ENCODE measurements at places on chromosomes 11 and 22.

- no peak for DNase-seq
These were observed 107.5 kb downstream of the MICAL2 start for GRCh38 chr11:12217879-12218278.

DNA sequence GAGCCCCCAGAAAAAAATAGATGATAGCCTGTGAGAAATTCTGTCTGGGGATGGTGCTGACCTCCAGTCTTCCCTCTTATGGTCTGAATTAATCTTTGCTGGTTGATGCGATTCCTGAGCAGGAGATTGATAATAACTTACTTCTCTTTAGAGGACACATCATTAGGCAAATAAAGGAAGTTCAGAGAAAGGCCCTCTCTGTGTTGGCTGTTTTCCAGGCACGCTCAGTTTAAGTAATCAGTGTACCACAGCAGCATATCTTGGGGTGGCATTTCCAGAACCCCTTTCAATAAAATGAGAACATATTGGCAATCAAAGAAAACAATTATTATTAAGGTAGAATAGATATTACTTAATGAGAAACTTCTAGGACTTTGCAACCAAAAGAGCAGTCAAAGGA, 1129.3 kb upstream of the RAG2 start:
- no peak for DNase-seq

DNA sequence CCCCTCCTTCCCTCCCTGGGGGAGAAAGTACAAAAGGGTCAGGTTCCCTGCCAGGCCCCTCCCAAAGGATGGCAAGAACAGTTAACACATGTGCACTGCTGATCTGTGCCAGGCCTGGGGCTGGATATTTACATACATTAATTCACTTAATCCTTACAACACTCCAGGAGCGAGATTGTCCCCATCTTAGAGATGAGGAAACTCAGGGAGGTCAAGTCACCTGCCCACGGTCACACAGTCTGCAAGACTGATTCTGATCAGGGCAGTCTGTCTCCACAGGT, 36.5 kb downstream of the NECTIN1 start:
- no peak for DNase-seq

GRCh38 chr11:95788921-95789505, 569 bp downstream of the FAM76B start:
- peak; percentile 15 for DNase-seq

DNA sequence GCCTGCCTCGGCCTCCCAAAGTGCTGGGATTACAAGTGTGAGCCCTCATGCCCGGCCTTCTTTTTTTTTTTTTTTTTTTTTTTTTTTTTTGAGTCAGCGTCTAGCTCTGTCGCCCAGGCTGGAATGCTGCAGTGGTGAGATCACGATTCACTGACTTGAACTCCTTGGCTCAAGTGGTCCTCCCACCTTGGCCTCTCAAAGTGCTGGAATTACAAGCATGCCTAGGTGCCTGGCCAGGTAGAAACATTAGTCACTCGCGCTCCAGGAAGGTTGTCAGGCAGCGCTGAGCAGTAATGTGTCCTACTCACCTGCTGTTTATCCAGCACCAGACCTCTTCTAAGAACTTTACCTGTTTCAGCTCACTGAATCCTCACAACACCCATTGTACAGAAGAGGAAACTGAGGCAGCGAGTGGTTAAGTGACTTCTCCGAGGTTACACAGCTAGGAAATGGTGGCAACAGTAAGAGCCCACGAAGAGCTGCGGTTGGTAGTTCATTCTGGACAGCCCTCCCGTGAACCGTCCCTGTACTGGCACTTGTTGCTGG, 496 bp upstream of the CST6 start:
- DNase-seq = no peak

GRCh38 chr11:66334605-66335442, 1.4 kb downstream of the RIN1 start:
- no peak for DNase-seq

DNA sequence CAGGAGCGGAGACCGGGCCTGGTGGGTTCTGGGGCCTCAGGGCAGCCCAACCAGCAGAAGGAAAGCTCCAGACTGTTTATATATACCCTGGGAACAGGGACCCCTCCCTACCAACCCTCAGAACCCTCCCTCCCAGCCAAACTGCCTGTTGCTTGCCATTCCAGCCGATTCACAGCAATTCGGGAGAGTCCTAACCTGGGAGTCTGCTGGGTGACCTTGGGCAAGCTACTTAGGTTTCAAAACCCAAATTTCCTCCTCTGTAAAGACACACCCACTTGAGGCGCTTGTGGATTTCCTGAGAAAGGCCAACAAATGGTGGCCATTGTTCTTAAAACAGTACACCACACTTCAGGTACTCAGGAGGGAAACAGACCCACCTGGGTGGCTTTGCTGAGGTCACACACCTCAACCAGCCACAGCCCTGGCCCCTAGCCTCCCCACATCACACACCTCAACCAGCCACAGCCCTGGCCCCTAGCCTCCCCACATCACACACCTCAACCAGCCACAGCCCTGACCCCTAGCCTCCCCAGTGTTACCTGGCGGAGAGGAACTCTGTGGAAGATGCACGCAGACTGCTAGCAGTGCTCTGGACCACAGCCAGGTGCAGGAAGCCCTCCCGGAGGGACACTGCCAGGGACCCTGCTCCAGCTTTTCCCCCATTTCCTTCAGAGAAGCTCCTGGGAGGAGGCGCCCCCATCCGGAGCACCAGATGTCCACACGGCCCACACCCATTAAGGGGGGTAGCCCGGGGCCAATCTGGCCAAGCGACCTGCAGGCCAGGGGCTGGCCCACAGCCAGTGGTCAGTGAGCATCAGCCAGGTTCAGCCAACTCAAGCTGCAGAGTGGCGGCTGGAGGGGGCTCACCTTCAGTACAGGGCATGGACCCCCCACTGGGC, 6.2 kb downstream of the SHISA8 start:
- no peak for DNase-seq

DNA sequence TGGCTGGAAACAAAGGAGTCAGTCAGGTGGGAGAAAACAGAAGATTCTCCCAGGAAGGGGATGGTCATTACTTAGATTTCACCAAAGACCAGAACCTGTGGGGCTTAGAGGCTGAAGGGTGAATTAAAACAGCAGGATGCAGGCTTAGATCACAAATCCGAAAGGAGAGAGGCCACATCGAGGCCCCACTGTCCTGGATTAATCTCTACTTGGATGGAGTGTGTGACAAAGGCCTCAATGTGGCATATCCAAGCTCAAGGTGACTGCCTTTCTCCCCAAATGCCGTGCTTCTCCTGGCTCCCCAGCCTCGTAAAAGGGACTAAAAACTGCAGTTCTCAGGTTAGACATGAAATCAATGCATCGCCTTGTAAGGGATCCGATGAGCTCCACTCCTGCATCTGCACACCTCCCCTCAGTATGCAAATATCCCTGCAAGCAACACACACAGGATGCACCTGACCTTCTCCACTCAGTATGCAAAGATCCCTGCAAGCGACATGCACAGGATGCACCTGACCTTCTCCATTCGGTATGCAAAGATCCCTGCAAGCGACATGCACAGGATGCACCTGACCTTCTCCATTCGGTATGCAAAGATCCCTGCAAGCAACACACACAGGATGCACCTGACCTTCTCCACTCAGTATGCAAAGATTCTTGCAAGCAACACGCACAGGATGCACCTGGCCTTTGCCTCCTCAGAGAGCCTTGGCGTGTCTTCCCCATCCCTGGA, 447.4 kb downstream of the BRD1 start:
- no peak for DNase-seq

GRCh38 chr11:70901951-70902521, 350.3 kb downstream of the SHANK2 start:
- DNase-seq = no peak

GRCh38 chr11:85040166-85040565, 587.0 kb downstream of the DLG2 start:
- no peak for DNase-seq

DNA sequence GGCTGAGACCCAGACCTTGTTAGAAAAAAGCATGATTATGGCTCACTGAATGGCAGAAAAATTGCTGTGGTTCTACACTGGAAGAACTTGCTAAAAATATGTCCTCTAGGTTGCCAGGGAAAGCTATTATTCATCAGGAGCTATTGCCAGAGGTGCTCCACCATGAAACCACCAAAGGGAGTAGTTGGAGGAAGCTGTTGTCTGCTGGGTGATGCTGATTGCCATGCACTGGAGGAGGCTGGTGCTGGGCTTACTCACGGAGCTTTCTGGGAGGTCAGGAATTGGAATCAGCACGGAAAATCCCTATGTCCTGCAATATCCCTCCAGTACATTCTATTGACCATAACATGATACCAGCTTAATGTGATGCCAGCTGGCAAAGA, 199.6 kb upstream of the ZBED5 start:
- no peak for DNase-seq

DNA sequence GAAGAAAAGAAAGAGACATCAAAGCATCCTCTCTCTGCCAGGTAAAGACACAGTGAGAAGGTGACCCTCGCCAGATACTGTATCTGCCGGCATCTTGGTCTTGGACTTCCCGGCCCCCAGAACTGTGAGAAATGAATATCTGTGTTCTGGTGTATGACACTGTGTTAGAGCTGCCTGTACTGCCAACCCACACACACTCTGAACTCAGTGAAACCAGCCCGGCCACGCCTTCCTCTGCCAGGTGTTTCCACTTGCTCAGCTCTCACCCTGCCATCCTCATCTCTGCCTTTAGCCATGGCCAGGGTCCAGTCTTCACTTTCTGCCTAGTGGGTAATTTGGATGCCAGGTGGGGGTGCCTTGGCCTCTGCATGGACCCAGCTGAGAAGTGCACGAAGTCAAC, 24.0 kb downstream of the CBX7 start:
- no peak for DNase-seq

DNA sequence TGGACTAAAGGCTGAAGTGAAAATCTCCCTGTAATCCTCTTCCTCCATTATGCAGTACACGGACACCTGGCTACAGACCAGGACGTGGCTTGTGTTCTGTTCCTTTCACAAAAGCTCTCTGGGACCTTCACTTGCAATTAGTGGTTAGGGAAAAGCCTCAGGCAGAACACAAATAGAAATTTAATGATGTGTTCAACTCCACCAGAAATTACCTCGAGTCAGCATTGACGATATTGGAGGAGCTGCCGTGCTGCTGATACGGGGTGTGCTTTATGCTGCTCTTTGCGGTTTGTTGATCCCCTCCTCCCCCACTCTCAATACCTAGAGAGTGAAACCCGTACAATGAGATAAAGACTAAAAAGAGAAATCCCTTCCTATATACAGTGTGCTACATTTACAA, 48.9 kb downstream of the POLD3 start:
- DNase-seq = no peak

DNA sequence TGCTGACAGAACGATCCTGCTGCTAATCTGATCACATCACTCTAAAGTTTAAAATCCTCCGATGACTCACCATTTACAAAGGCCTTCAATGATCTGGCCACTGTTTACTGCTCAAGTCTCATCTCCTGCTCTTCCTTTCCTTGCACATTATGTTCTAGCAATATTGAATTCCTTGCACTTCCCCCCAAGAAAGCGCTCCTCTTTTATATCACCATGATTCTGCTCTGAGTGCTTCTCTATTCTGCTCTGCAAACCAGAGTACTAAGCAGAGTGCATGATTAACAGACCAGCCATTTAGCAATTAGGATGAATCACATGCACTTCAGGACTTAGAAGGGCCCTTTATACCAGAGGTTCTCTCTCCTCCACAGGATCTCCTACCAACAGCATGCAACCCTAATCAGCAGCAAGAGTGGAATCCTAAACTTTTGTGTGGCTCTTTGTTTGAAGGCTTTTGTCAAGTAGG, 1122.8 kb upstream of the CCDC90B start:
- no peak for DNase-seq

GRCh38 chr11:44150401-44150800, 54.9 kb downstream of the EXT2 start:
- no peak for DNase-seq

DNA sequence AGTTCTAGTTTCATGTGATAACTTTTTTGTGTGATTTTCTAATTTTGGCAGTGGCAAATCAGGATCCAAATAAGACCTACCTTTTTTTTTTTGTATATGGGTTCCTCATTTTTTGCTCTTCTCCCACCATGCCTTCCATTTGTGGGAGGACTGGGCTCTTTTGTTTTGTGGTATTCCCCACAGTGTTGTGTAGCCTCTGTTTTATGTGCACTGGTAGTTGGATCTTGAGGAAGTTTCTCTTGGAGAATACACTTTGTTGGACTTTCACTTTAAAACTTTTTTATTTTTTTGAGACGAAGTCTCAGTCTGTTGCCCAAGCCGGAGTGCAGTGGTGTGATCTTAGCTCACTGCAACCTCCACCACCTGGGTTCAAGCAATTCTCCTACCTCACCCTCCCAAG, 39.7 kb downstream of the PPP6R3 start:
- no peak for DNase-seq

DNA sequence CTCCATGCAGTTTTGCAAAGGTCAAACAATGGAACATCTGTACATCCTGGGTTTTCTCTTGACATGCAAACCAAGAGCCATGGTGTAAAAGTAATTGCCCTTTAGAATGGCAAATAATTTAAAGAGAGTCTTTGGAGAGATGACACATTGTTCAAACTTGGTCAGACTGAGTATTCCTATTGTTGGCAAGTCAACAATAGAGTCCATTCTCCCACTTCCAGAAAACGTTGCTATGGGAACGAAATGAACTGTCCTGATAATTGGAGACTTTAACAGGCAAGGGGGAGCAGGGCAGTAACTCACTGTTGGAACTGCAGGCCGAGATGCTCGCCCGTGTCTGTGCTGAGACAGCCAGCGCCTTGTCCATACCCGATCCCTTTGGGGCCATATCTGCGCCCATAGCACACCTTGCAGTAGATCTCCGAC, 13.9 kb downstream of the CSRP3 start:
- no peak for DNase-seq

GRCh38 chr22:30386608-30386959, 627 bp downstream of the RNF215 start:
- DNase-seq = no peak

- DNase-seq = no peak
These were observed 21.8 kb downstream of the OSBPL5 start for GRCh38 chr11:3143136-3143880.

GRCh38 chr11:126768702-126769101, 231.9 kb downstream of the KIRREL3 start:
- DNase-seq = no peak

DNA sequence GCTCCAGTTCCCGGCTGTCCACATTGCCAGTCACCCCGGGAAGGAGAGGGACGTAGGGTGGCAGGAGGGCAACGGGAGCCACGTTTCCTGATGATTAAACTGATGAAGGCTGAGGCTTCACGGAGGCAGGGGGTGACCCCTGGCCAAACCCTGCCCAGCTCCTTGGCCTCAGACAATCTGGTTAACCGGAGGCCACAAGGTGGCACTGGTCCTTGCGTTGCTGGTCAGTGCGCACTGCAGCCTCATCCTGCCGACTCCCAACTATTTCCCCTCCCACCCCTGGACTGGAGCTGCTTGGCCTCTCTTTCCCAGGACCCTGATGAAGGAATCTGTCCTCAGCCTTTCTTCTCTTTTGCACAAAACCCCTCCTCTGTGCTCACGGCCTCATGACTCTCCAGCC, 75.3 kb downstream of the PDE2A start:
- DNase-seq = no peak
